Stimulated activated CD8-positive, alpha-beta memory T cell treated with anti-CD3 and anti-CD28 coated beads, Interleukin-4, amount 100 ng/mL, for 1 hour (primary cell): ENCODE measurements at places on chromosomes 6 and 20.
A peak's percentile ranks its signal among the peaks of the same experiment; 100 is the strongest.

DNA sequence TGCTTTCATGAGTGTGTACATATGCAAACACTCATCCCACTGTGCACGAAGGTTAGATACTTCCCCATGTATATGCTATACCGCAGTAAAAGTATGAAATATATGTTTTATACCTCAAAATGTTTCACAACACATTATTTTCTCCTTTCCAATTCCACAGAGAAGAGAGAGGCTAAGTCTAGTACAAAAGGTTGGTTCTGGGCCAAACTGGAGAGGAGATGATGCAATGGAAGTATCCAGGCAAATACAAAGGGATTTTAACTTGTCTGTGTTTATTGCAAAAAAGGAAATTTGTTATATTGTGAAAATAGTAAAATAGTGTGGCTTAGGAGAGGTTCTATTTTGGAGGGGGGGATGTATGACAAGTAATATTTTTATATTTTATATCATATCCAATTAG lies 112.6 kb downstream of the PLCB1 start:
- DNase-seq, result no peak

DNA sequence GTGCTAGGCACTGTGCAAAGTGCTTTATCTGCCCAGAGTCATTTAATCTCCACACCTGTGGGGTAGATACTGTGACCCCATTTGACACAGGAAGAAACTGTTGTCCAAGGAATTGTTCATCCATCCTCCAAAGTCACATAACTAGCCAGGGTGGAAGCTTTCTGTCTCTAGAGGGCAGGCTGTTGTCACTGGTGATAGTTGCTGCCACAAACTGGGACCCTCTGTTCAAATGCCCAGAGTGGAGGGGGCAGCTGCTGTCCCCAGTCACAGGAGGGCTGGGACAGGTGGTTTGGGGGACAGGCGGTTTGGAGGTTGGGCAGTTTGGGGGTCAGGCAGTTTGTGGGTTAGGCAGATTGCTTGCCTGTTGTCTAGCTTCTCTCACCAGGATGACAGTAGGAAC lies 16.1 kb upstream of the TMEM242 start:
- no peak for DNase-seq

- DNase-seq, result peak; percentile 33
Measured at GRCh38 chr20:32484958-32485769, 100.0 kb downstream of the NOL4L start.

- no peak for DNase-seq
Measured at GRCh38 chr20:63253438-63254231, 628 bp downstream of the NKAIN4 start.

- no peak for DNase-seq
Measured at GRCh38 chr6:156689656-156690055, 87.5 kb upstream of the ARID1B start.

DNA sequence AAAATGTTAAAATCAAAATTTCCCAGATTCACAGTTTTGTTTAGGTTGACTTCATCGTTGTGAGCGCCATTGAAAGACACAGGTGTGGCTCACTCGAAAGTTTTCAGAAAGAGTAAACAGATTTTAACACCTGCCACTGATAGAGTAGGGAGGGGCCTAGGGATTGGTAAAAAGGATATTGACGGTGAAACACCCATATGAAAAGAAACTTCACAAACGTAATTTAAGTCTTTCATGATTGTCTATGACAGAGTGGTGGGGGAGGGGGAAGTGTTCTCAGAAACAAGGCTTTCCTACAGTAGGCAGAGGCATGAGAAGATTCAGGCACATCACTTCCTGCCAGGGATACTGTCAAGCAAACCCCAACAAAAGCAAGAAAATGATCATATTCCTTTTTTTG lies 101.4 kb downstream of the PERP start:
- DNase-seq, result no peak

GRCh38 chr20:48483334-48484066 lies 344.3 kb downstream of the PREX1 start:
- DNase-seq, result no peak

DNA sequence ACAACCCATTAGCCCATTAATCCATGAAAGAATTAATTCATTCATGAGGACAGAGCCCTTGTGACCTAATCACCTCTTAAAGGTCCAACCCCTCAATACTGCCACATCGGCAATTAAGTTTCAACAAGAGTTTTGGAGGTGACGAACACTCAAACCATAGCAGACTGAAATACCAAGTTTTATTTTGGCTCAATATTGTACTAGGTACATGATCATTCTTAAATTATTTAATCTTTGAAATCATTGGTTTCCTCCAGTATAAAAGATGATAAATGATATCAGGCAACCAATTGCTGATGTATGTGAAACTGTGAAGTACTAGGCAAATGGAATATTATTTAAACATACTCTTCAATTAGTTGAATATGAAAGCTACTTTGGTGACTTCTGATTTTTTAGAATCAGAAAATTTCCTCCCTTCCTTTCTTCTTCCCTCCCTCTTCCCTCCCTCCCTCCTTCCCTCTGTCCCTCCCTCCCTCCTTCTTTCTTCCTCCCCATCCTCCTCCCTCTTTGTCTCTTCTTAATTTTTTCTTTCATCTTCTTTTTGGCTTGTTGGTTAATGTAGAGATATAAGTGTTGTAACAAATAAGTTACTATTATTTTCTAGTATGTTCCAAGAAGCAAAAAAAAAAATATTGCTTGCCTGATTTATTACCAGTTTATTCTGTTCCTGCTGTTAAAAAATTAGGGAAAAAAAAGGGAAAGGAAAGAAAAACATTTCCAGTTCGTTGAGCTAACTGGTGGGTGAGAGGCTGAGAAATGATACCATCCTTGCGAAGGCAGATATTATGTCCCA lies 233.9 kb upstream of the ZNF217 start:
- DNase-seq, result no peak

- no peak for DNase-seq
Measured at GRCh38 chr20:5612581-5613301, 137.5 kb upstream of the SHLD1 start.

DNA sequence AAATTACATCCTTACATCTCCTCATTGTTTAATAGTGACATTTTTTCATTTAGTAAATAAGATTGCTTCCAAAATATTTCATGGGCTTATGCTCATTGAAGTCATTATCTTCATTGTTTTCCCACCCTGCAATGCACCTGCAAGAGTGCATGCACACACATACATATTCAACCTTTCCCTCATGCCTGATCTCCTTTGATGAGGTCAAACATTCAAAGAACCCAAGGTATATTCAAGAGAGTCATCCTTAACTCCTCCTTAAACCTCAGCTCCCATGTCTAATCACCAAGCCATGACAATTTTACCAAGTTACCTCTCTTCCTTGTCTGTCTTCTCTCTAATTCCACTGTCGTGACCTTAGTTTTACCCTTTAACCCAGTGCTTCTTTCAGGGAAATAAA lies 56.5 kb downstream of the HIVEP2 start:
- DNase-seq, result no peak

DNA sequence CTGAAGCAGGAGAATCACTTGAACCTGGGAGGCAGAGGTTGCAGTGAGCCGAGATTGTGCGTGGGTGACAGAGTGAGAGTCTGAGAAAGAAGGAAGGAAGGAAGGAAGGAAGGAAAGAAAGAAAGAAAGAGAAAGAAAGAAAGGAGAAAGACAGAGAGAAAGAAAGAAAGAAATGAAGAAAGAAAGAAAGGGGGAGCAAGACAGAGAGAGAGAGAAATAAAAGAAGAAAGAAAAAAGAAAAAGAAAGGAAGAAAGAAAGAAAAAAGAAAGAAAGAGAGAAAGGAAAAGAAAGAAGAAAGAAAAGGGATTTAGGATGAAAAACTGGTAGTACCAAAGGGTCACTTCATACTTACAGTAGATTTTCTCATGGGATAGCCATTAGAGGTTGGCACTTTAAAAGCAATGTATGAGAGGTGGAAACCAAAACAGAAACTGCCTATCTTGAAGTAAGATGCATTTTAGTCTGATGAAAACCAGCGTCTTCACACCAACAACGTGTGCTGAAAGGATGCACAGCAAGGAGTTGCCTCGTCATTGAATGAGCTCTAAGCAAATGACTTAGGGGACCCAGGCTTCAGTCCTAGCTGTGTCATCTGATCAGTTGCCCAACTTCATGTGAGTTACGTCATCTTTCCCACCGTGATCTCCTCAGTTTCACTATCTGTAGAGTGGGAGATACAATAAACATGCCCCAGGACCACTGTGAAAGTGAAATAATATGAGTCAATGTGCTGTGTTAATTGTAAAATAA lies 133.9 kb upstream of the NEDD9 start:
- DNase-seq, result no peak

DNA sequence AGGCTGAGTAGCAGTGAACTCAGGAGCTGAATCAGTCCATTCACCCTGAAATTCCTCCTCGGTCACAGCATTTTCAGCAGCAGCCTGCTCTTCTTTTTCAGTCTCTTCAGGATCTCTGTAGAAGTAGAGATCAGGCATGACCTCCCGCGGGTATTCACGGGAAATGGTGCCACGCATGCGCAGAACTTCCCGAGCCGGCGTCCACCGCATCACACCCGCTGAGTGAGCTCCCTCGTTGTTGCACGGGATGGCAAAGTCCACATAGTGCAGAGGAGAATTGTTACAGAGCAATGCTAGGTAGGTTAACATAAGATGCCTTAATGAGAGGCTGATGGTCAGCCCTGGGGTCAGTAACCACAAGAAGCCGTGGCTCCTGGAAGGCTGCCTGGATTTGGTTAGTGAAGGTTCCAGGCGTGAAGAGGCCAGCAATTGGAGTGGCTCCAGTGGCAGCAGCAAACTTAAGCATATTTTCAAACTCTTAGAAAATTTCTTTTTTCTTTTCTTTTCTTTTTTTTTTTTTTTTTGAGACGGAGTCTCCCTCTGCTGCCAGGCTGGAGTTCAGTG lies 113.5 kb upstream of the HDAC2 start:
- DNase-seq, result no peak

GRCh38 chr20:49063279-49063678 lies 17.2 kb downstream of the CSE1L start:
- no peak for DNase-seq

DNA sequence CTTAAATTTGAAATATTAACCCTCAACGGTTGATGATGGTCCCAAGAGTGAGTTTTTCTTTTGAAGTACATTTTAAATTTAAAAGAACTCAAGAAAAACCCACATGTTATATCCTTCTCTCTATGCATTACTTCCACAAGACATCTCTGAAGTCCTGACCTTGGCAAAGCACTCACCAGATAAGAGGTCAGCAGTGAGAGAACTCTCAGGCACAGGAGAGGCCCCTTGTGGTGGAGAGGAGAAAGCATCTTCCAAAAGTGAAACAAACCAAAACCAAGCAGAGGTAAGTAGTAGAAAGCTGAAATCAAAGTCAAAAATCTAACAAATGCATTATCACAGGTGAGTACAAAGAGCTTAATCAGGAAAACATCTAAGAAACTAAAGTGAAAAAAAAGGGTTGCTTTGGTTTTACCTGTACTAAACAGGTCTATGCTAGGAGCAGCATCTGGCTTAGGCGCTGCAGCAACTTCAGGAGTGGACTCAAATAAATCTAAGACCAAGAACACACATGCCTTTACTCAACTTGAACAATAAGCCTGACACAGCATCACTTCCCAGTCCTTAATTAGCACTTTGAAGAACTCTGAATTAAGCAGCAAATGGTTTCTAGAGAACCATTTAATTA lies 80.5 kb downstream of the PRSS35 start:
- DNase-seq, result no peak

GRCh38 chr20:41331731-41332130 lies 8.9 kb upstream of the LPIN3 start:
- no peak for DNase-seq

DNA sequence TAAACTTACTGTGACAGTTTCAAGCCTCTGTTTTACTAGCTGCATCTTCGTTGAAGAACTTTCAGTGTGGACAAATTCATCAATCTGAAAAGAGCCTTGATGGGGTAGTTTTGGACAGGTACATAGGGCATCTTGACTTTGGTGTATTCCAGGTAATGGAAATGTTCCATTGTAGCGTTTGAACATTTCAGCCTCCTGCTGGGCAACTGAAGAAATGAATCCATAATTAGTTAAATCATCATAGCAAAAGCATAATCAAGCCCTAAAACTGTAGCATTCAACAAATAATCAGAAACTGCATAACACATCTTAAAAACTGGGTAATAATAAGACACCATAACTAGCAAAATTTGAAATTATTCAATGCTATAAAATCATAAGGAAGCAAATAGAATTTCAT lies 86.2 kb downstream of the AHI1 start:
- no peak for DNase-seq
